ENCODE measurements at places on chromosomes 5 and 9.

DNA sequence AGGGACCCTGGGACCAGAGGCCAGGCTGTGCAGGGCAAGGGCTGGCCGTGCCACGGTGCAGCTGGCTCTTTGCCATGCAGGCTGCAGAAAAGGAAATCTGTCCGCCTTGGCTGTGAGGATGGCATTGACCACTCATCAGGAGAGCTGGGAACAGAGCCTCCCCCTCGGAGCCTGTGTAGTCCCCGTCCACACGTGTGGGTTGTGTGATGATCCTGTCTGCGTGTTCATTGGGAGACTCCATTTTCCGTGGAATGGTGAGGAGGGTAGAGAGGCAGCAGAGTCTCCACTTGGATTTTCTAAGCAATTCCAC is 47.7 kb downstream of the EHMT1 start:
- no peak for DNase-seq

GRCh38 chr9:110427497-110428104 is 89.9 kb upstream of the TXNDC8 start:
- no peak for DNase-seq

DNA sequence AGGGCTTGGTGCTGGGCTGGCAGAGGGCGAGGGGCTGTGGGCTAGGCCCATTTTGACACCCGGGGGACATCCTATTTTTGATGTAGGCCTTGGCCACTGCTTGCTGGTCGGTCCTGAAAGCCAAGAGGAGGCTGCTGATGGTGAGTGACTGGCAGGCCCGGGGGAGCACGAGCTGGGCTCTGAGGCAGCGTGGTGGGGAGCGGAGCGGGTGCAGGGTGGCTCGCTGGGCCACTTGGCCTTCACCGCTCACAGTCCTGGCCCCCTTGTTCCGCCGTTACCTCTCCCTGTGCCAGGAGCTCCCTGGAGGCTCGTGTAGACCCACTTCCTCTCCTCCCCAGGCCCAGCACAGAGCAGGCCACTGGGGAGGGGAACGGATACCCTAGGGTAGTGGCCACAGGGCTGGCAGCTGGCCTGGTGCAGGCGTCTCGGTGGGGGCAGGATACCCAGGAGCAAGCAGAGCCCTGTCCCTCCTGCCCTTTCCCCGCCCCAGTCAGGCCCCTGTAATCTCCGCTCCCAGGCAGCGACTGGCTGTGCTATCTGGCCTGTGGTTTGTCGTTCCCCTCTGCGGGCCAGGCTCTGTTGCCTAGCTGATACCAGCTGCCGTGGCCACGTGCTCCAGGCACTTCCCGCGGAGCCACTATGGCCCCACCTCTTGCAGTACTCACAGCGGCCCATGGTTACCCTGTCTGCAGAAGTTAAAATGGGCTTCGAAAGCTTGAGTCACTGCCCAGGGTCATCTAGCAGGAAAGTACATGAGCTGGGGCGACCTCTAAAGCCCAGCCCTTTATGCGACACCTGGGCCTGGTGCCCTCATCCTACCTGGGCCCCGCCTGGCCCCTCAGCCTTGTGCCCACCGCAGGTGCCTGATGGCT is 11.7 kb upstream of the DOLPP1 start:
- DNase-seq: peak; percentile 18

DNA sequence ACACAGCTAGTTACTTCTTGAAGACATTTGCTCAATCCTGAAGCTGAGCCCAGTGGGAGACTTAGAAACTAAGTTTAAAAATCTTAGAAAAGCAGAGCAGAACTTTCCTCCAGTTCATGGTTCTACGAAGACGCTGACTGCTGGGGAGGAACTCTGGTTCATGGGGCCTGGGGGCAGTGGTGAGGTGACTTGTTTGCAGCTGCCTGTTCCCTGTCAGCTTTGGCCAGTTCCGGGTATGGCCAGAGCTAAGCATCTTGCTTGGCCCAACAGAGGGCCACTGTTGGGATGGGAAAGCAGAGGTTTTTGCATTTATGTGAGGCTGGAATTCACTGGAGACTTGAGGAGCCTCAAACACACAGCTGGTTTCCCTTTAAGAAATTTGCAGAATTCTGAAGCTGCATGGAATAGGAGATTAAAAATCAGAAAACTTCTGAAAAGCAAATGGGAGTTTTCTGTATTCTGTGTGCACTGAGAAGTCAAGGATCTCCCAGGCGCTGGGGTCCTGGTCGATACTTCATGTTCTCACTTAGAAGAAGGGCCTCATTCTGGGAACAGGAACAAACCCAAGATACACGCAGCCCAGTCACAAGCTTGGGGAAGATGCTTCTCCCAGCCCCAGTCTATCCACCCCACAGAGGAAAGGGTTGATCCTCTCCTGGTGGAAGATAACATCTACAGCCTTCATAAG is 10.6 kb upstream of the HMHB1 start:
- no peak for DNase-seq

GRCh38 chr5:67081261-67081660 is 115.3 kb downstream of the CD180 start:
- DNase-seq: no peak

DNA sequence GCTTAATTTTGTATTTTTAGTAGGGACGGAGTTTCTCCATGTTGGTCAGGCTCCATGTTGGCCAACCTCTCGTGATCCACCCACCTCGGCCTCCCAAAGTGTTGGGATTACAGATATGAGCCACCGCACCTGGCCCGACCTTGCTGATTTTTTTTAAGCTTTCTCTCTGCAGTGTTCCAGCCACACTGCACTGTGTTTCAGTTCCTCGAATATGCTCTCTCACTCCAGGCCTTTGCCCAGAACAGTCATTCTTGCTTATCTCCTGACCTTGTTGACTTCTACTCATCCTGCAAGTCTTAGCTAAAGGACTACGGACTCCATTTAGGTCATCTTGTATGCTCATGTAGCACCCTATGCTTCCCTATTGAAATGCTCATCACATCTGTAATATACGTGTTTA is 3.3 kb downstream of the SNAPC3 start:
- DNase-seq: no peak

DNA sequence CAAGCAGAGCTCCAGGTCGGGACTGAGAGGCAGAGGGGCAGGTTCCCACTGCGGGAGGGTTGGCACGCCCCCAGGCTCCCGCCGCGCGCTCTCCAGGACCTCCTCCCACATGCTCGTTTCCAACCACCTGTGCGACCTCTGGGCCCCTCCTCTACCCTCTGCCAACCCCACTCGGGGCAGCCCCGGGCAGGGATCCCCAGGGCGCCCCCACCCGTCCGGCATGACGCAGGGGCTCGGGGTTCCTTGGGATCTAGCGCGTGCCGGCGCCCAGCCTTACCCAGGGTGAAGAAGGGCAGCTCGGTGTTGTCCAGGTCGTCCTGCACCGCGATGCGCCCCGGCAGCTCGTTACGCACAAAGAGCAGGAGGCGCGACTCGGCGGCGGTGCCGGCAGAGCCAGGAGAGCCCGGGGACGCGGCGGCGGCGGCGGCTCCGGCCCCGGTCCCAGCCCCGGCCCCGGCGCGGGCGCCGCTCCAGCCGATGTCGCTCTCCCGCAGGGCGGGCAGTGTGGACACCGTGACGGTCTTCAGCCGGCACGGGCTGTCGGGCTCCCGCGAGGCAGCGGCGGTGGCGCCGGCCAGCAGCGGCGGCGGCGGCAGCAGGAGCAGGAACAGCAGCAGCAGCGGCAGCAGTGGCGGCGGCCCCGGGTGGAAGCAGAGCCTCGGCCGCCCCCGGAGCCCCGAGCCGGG is 494 bp downstream of the ASTN2 start:
- no peak for DNase-seq

DNA sequence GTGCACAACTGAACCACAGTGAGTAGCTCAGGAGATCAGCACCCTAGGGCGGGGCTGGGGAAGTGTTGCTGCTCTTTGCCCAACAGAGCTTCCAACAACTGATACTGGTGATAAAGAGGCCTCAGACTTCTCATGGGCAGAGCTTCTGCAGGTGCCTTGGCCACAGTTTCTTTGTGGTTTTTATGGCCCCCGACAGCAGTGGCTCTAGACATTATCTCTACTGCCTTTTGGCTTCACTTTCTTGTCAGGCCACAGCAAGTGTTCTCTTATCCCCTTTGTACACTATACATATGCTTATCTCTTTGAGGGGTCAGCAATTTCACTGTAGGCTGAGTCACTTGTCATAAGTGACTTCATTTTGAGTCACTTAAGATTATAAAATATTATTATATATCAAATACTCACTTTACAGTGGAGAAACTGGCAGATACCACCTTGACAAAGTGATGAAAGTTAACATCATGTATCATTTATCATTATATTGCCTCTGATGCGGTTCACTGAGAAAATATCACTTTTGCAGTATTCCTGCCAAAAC is 90.9 kb upstream of the COX7C start:
- DNase-seq: no peak

All from stimulated activated CD8-positive, alpha-beta memory T cell treated with anti-CD3 and anti-CD28 coated beads, Interleukin-7, amount 100 ng/mL, for 1 hour (primary cell).